CD14-positive monocyte (primary cell): ENCODE measurements at places on chromosomes 11 and 22. TPM values are rescaled to one million over a fixed set of nuclear protein-coding genes. Genes with fewer than 3 reads are reported as not detected.

CRYBA4 gene
- polyA plus RNA-seq: not detected

DNA sequence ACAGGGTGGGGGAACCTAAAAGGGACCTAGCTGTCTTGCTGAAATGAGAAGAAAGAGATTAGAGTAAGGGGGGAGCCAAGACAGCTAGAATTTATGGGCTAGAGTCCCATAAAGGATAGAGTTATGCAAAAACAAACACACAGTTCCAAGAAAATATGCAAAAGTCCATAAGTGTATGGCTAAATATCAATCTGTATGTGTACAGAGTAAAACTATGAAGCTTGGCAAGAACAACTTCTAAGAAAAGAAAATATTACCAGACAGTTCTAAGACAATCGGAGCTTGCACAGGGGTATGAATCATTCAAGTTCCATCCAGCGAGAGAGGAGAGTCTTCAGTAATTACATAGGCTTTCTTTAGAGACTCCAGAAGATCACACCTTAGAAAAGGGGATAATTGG, 41.8 kb downstream of the GDPD4 start:
- no peak overlapping the region for H3K4me3 ChIP-seq
- DNase-seq: no peak
- H3K36me3 ChIP-seq: no peaks in the 10 kb centered on the region
- no peak overlapping the region for H3K27ac ChIP-seq

SPTBN2 gene
- not detected for polyA plus RNA-seq

MYO7A gene
- polyA plus RNA-seq: 7.7 and 7.8 TPM in 2 replicates

GRCh38 chr11:65915821-65916251, 3.0 kb downstream of the C11orf68 start:
- H3K4me1 ChIP-seq: peaks cover 69% of the 10 kb centered on the region
- H3K36me3 ChIP-seq: no peaks in the 10 kb centered on the region
- DNase-seq: peak; percentile 96
- H3K27me3 ChIP-seq: no peaks in the 10 kb centered on the region
- H3K27ac ChIP-seq: peak overlapping the region; percentile 48

CDON gene
- not detected for polyA plus RNA-seq

ANO1 gene
- polyA plus RNA-seq: not detected in 2 replicates

KBTBD3 gene
- 2.6 TPM for polyA plus RNA-seq

GRCh38 chr11:58688789-58689503, 42.8 kb downstream of the GLYAT start:
- H3K4me3 ChIP-seq: no peak overlapping the region
- H3K27ac ChIP-seq: no peak overlapping the region
- no peaks in the 10 kb centered on the region for H3K27me3 ChIP-seq

DNA sequence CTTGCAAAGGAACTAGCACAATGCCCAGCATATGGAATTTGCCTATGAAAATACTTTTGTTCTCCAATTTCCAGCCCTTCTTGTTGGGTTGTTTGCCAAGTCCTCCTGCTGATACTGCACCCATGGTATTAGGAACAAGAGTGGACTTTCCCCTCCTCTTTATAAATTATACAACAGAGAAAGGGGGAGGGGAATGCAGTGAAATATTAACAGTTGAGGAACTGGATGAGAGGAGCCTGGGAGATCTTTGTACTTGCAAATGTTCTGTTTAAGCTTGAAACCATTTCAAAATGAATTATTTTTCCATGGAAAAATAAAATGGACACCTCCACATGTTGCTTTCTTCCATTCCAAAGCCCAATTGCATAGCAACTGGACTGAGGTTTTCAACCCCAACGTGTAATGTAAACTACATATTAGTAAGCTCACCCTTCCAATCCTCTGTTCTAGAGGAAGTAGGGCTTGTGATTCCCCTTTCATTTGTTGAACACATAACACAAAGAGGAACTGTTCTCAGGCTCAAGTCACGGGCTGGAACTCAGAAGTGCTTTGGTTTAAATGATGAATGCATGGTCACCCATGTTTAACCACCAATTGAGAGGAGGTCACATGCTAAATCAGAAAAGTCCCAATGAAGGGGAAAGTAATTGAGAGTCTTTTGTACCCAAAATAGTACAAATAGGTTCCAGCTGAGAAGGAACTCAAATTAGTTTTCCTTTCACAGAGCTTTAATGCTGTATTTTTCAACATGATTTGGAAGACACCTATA, 66.2 kb upstream of the ZC3H12C start:
- H3K4me1 ChIP-seq: peaks cover 16% of the 10 kb centered on the region
- peak overlapping the region; percentile 17 for H3K4me3 ChIP-seq
- H3K36me3 ChIP-seq: no peaks in the 10 kb centered on the region

TPBGL gene
- polyA plus RNA-seq: not detected

DEUP1 gene
- not detected for polyA plus RNA-seq

- no peak overlapping the region for H3K4me3 ChIP-seq
- H3K27ac ChIP-seq: no peak overlapping the region
- no peaks in the 10 kb centered on the region for H3K4me1 ChIP-seq
- no peaks in the 10 kb centered on the region for H3K27me3 ChIP-seq
- H3K36me3 ChIP-seq: no peaks in the 10 kb centered on the region
Measured at GRCh38 chr11:91932151-91932821, 292.3 kb upstream of the FAT3 start.

PRRG4 gene
- 1.9 and 3.5 TPM in 2 replicates for polyA plus RNA-seq

GRCh38 chr22:31248138-31248745, 36.1 kb downstream of the LIMK2 start:
- no peak overlapping the region for H3K27ac ChIP-seq
- no peaks in the 10 kb centered on the region for H3K27me3 ChIP-seq
- H3K4me3 ChIP-seq: no peak overlapping the region
- peaks cover 13% of the 10 kb centered on the region for H3K4me1 ChIP-seq
- H3K36me3 ChIP-seq: no peaks in the 10 kb centered on the region

ISX gene
- polyA plus RNA-seq: not detected in 2 replicates

OR51V1 gene
- not detected in 2 replicates for polyA plus RNA-seq

HIPK3 gene
- 20.6 and 63.5 TPM in 2 replicates for polyA plus RNA-seq

GRCh38 chr22:27244328-27244727, 557.2 kb downstream of the MN1 start:
- H3K27me3 ChIP-seq: no peaks in the 10 kb centered on the region
- no peak overlapping the region for H3K4me3 ChIP-seq
- no peak for DNase-seq
- peaks cover 6% of the 10 kb centered on the region for H3K4me1 ChIP-seq

DNA sequence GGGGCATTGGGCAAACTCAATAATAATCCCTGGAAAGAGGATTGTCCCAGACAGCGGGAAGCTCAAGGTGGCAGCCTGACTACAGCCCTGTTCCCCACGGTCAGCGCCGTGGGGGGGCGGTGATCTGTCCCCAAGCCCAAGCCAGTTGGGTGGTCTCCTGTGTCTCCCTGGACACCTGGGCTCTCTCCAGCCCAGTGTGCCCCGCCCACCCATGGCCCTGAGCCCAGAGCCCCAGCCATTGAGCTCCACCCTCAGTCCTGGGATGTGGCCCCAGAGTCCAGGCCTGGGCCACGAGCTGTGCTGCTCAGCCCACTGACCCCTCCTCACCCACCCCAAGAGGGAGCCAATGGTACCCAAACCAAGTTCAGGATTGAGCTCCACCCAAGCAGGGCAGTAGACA, 27.9 kb upstream of the PDE2A start:
- H3K4me1 ChIP-seq: no peaks in the 10 kb centered on the region
- H3K36me3 ChIP-seq: peaks cover 100% of the 10 kb centered on the region
- peak overlapping the region; percentile 32 for H3K27ac ChIP-seq
- H3K27me3 ChIP-seq: no peaks in the 10 kb centered on the region
- H3K4me3 ChIP-seq: no peak overlapping the region
- DNase-seq: no peak

GRCh38 chr11:44824300-44824704, 97.5 kb downstream of the TSPAN18 start:
- H3K4me3 ChIP-seq: no peak overlapping the region
- H3K4me1 ChIP-seq: no peaks in the 10 kb centered on the region
- H3K27ac ChIP-seq: no peak overlapping the region

MRGPRF gene
- not detected for polyA plus RNA-seq

OOSP3 gene
- not detected in 2 replicates for polyA plus RNA-seq

DNA sequence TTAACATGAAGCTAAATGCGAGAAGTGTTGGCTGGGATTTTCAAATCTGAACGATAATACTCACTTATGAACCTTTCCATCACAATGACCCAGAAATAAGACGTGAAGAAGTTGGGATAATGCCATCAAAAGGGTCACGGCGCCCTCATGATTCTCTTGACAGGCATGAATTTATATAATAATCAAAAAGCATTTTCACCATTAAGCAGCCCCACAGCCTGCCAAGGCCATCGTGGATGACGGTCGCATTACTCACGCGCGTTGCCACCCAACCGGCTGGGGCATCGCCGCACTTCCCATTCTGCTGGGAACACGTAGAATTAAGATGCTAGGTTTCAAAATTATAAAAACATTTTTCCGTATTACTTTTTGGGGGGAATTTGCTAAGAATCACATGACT, 18.9 kb upstream of the GAL start:
- H3K36me3 ChIP-seq: no peaks in the 10 kb centered on the region

GRCh38 chr11:61885784-61886580, 5.4 kb downstream of the FADS3 start:
- no peak overlapping the region for H3K4me3 ChIP-seq
- H3K27ac ChIP-seq: no peak overlapping the region
- DNase-seq: no peak
- peaks cover 9% of the 10 kb centered on the region for H3K4me1 ChIP-seq

DNA sequence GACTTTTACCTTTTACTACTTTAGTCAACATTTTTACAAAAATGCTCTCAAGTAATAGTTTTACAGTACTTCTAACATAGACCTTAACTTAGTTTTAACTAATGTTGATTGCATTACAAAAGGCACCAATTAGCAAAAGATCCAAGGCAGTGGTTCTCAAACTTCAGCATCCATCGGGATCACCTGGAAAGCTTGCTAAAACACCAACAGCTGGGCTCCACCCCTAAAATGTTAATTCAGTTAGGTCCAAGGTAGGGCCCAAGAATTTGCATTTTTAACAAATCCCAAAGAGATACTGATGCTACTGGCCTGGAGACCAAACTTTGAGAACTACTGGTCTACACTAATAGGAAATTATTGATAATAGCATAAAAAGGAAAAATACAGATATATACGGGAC, 5.9 kb downstream of the MTMR2 start:
- H3K27me3 ChIP-seq: no peaks in the 10 kb centered on the region
- no peak for DNase-seq
- H3K27ac ChIP-seq: no peak overlapping the region
- peaks cover under 1% of the 10 kb centered on the region for H3K4me1 ChIP-seq
- H3K36me3 ChIP-seq: no peaks in the 10 kb centered on the region
- no peak overlapping the region for H3K4me3 ChIP-seq

DNA sequence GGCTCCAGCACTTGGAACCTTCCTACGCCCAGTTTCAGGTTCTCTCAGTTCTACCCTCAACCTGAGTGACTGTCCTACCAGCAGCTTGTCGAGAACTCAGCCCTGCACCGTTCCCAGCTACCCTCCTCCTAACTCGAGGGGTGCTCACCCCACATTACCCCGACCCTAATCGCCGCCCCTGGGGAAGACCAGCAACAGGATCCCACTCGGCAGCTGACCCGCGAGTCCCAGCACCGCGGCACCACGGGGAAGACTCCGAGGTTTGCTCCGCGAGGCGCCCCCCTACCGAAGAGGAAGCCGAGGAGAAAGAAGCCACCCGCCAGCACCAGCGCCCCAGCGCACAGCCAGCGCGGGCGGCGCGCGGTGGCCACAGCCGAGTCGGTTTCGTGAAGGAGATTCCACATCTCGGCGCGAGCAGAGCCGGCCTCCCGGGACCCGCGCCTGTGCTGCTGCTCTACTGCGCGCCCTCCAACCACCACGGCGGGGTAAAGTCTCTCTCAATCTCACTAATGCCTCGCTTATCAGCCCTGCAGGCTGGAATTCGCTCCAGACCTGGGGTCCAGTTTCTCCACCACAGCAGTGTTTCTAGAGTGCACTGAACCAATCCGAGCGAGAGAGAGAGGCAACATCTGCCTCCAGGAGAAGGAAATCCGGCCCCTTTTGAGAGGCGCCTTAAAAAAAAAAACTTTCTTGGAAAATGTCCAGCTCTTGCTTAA, at the start of gene FOLH1:
Gene FOLH1 (minus strand): TSS at position 597 of the 716 bp plus-strand sequence. CDS start 193 bp downstream, at position 404.
- peaks cover 7% of the 10 kb centered on the region for H3K4me1 ChIP-seq
- DNase-seq: peak; percentile 6
- peak within 1 kb of the TSS; percentile 68 for H3K4me3 ChIP-seq
- no peak within 1 kb of the TSS for H3K27ac ChIP-seq
- H3K27me3 ChIP-seq: no peaks in the 10 kb centered on the region

DGCR6L gene
- 56.3 TPM for polyA plus RNA-seq

SAA4 gene
- not detected for polyA plus RNA-seq

DNA sequence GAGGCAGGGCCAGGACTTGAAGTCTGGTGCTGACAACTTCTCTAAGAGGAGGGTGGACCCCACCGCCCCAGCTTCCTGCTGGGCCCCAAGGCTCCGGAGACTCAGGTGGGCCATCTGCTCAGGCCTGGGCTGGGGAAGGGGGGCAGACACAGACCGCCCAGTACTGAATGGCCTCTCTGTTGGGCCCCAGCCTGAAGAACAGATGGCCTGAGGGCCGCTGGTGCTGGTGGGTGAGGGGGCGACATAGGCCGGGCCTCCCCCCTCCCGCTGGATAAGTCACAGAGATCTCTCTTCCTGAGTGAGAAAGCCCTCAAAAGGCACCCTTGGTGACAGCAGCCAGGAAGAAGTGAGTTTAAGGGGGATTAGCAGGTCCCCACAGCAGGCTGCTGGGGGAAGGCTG, 12.5 kb upstream of the TP53I11 start:
- H3K36me3 ChIP-seq: no peaks in the 10 kb centered on the region
- no peak for DNase-seq
- H3K27me3 ChIP-seq: no peaks in the 10 kb centered on the region
- H3K27ac ChIP-seq: no peak overlapping the region
- H3K4me3 ChIP-seq: no peak overlapping the region

VPS37C gene
- 1.9 TPM for polyA plus RNA-seq

CCDC15 gene
- 0.28 TPM for polyA plus RNA-seq

GRCh38 chr11:70495351-70496310, 97.3 kb downstream of the CTTN start:
- no peak overlapping the region for H3K27ac ChIP-seq
- H3K4me1 ChIP-seq: no peaks in the 10 kb centered on the region
- no peak overlapping the region for H3K4me3 ChIP-seq
- no peaks in the 10 kb centered on the region for H3K27me3 ChIP-seq
- no peaks in the 10 kb centered on the region for H3K36me3 ChIP-seq

- peaks cover 4% of the 10 kb centered on the region for H3K27me3 ChIP-seq
- no peak overlapping the region for H3K4me3 ChIP-seq
- H3K36me3 ChIP-seq: no peaks in the 10 kb centered on the region
- no peak overlapping the region for H3K27ac ChIP-seq
Measured at GRCh38 chr11:33514079-33514925, 186.3 kb downstream of the C11orf91 start.

PNPLA3 gene
- polyA plus RNA-seq: not detected in 2 replicates

- no peaks in the 10 kb centered on the region for H3K27me3 ChIP-seq
- no peaks in the 10 kb centered on the region for H3K36me3 ChIP-seq
- H3K4me3 ChIP-seq: no peak overlapping the region
- no peak overlapping the region for H3K27ac ChIP-seq
- no peak for DNase-seq
Measured at GRCh38 chr11:64436000-64436399, 77.0 kb downstream of the RPS6KA4 start.

DNA sequence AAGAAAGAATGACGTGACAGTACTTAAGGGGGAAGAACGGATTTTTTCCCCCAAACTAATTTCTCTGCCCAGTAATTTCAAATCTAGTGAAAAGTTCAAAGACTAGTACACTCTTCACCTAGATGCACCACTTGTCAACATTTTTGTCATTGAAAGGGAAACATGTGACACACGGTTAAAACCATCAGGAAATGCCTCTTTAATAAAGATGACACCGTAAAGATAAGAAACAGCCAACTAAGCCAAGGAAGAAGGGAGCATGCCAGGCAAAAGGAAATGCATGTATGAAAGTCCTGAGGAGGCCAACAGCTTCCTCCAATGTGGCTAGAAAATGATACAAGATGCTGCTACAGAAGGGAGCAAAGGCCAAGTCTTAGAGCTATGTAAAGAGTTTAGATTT, 49.4 kb downstream of the RSF1 start:
- no peaks in the 10 kb centered on the region for H3K36me3 ChIP-seq
- no peaks in the 10 kb centered on the region for H3K27me3 ChIP-seq
- H3K4me3 ChIP-seq: no peak overlapping the region
